ENCODE measurements at places on chromosomes 7 and 10.

DNA sequence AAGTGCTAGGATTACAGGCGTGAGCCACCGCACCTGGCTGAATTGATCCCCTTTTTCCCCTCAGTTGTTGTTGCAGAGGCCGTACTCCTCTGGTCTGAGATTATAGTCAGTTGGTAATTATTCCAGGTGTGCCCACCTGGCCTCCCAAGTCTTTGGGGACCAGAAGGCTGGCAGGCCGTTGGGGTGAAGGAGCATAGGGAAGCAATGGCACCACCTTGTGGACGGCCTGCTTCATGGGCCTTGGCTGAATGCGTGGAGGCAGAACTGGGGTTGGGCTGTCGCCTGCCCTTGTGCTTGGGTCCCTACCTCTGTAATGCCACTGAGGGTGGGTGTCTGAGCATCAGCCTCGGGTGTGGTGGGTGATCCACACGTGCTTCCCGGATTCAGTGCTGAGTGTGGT, 125.7 kb downstream of the RGS10 start:
- DNase-seq: peak; percentile 21

DNA sequence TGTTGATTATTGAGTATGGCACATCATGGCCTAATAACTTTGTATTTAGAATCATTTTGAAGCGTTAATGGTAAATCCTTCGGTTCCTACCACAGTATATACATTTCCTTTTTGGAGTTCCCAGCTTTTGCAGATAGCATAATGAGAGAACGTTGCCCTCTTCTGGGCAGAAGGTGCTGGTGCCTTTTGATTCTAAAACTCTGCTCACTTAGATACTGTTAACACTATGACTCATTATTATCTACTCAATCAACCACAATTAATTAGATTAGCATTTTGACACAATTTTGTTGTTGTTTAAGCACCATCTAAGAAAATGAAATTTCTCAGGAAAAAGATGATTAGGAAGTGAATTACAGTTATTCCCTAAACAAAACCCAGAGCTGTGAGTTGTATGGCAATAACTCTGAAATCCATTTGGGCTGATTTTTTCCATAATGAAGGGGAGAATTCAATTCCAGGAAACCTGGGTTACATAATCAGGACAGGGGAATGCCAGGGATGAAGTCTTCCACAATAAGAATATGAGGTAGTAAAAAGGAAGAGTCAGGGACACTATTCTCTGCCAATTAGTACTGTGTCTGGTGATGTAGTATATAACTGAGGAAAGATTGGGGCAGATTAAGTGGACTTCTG, 11.5 kb upstream of the DLD start:
- DNase-seq: peak; percentile 19

DNA sequence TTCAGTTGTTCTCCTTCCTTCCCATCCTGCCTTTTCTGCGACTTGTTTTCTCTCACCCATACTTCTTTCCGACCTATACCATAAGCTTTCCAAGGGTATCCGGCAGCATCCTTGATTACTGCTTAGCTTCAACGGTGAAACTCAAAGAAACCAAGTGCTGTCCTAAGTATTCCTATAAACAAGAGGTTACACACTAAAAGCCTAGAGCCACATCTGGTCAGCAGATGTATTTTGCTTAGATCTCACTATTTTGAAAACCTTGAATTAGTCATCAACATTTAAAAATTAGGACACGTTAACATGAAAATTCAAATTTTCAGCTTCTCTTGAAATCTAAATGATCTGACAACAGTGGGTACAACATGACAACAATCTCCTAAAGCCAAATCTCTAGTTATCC, 20.0 kb downstream of the ARHGAP21 start:
- no peak for DNase-seq

- no peak for DNase-seq
These were observed 54.9 kb upstream of the NXPH1 start for GRCh38 chr7:8378349-8379019.

DNA sequence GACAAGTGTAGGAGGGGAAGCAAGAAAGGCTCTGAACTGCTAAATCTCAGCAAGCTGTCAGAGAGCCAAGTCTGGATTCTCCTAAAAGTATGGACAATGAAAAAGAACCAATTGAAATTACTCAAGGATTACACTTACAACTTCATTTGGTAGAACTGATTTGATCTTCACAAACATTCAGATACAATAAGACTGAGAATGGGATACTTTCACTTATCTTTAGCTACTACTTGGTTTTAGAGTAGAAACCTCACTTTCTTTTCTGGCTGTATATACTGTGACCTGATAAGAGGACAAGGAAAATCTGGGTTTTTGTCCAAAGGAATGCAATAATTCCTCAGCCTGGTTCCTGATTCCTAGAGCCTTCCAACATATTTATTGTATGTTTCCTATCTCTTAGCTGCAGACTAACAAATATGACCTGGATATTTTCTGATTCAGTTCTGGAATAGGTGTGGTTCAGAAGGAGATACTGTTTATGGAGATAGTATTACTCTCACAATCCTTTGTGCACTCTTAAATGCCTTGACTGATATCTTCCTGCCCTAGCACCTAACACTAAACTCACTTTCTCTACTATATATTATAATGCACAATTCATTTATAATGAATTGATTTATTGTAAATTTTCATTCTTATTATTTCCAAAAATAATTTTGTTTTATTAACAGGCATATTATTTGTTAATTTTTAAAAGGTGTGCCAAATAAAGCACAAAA, 7.3 kb downstream of the SEMA3A start:
- no peak for DNase-seq

DNA sequence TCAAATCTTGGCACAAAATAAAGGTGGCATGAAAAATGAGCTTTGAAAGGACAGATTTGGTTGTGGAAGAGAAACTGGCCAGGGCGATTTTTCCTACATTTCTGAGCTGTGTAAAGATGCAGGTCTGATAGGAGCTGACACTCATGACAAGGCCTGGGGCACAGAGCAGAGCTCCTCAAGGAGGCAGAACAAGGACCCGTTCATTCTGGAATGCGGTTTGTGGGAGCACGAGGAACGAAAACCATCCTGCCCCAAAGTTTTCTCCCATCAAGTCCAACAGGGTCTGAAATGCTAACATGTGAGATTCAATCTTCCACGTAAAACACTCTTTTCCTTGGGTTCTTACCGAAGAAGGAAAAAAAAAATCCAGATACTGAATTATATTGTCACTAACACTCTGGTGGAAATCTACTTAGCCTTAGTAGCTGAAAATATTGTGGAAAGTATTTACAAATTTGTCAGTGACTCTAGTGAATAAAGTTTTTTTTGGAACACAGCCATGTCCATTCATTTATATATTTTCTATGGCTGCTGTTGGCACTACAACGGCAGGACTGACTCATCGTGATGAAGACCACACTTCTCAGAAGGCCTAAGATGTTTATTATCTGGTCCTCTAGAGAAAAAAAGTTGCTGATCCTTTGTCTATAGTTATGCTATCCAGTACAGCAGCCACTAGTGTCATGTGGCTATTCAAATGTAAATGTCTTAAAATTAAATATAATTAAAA, 215.7 kb downstream of the BAMBI start:
- no peak for DNase-seq

DNA sequence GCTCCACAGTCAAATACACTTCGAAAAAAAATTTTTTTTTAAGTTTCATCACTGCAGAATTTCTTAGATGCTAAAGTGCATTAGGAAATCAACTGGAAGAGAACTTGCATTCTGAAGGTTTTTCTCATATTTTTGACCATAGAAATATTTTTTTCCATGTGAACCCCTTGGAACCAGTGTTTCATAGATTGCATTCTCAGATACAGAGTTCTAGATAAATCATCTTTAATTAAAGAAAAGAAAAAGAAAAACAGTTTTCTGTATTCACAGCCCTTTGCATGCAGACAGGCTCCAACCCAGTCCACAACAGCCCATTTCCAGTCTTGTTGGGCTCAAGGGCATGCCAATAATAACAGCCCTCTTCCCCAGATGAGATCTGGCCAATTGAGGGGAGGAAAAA, 75.5 kb upstream of the RPA3 start:
- no peak for DNase-seq

GRCh38 chr7:55946545-55946944, 5.1 kb upstream of the MRPS17 start:
- DNase-seq: no peak

- DNase-seq: no peak
These were observed 36.6 kb downstream of the SRPK2 start for GRCh38 chr7:105352018-105352612.

GRCh38 chr10:69124563-69125268, 738 bp downstream of the VPS26A start:
- DNase-seq: peak; percentile 1

DNA sequence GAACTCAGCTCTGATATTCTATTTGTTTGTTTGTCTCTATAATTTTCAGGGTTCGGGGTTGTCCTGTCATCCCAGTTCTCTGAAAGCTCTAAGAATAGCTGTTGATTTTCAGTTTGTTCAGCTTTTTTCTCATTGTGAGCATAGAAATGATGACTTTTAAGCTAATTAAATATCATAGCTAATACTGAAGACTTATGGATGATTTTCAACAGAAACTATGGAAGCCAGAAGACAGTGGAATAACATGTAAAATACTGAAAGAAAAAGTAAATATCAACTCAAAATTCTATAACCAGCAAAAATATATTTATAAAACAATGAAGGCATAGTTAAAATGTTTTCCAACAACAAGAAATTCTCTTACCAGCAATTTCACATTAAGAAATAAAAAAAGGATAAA, 96.4 kb upstream of the ETV1 start:
- DNase-seq: no peak

DNA sequence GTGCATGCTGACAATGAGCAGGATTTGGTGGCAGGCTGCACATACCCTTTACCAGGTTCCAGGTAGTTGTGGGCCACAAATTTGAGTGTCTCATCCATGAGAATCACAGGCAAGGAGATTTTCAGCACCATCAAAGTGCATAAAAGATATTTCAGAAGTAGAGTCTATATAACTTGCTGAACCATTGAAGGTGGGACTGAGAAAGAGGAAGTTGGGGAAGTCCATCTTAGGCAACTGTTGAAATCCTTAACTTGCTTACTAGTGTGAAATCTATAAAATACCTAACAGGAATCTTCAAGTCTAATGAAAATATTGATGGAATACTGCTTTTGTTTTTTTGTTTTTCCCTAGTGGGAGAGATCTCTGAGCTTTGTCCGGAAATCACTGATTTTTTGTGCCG, 325.1 kb upstream of the PLXDC2 start:
- no peak for DNase-seq

DNA sequence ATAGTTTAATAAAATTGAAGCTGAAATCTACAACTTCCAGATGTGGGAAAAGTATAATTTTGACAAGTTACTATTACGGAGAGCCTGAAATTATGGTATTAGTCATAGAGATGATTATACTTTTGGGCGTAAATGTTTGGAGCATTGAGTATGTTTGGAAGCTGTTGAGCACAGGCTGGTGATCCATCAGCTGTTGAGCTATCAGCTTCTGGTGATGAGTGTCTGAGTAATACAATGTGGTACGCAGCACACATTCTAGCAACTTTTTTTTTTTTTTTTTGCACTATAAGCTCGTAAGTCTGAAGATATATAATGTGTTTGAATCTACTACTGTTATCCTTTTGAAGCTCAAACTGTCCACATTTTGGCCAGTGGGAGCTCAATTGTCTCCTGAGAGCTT, 123.4 kb downstream of the ATE1 start:
- no peak for DNase-seq

- no peak for DNase-seq
These were observed 23.0 kb downstream of the ASB4 start for GRCh38 chr7:95508780-95509179.

DNA sequence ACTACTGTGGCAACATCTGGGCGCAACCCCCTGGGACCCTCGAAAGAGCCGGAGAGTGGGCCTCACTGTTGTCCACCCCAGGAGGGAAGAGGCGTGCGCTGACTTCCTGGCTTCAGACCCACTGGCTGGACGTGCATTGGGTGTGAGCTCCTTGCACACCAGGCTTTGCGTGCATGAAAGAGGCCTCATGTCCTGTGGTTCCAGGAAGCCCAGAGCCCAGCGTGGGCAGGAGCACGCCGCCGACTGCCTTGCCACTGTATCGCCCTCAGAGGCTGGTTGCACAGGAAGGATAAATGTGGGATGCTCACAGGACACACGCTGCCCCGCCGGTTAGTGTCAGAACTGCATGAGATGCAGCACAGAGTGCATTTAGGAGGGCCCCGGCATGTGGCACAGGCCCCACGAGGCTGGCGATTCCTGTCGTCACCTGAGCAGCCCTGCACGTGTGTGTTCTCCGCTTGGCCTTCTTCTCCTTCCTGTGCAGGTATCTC, 8.5 kb upstream of the JAKMIP3 start:
- DNase-seq: no peak

DNA sequence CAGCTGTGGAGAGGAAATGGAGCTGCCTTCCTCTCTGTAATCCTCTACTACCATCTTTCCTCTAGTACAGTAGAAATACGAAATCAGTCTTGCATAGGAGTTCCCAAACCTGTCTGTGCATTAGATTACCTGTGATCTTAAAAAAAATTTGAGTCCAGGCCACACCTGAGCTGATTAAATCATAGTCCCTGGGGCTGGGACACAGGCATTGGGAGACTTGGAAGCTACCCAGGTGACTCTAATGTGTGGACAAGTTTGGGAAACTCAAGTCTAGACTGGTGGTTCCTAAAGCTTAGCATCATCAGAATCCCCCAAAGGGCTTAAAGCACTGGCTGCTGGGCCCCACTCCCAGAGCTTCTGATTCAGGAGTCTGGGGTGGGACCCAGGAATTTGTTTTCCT, 152.7 kb upstream of the GLI3 start:
- no peak for DNase-seq

- DNase-seq: no peak
These were observed 13.0 kb downstream of the OR9A2 start for GRCh38 chr7:143013893-143014292.

- no peak for DNase-seq
These were observed 1054.4 kb downstream of the CNTNAP2 start for GRCh38 chr7:147171013-147171391.

DNA sequence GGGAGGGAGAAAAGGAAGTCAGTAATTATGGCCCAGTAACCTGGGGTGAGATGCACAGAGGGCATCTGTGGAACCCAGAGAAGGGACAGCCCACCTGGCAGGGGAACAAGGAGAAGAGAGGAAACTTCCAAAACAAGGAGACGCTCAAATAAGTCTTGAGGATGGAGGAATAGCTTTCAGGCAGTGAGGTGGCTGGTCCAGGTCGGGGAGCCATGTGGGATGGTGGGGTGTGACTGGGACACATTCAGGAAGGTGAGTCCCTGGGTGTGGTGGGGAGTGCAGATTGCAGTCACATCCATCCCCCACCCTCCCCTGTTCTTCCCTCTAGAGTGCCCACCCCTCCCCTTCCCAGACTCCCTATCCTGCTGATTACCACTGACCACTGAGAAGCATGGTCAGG, 175.4 kb downstream of the GRID1 start:
- DNase-seq: no peak

Measured in NCI-H2171 (cell line).